ENCODE measurements at places on chromosomes 7 and 10.
A peak's percentile ranks its signal among the peaks of the same experiment; 100 is the strongest.

DNA sequence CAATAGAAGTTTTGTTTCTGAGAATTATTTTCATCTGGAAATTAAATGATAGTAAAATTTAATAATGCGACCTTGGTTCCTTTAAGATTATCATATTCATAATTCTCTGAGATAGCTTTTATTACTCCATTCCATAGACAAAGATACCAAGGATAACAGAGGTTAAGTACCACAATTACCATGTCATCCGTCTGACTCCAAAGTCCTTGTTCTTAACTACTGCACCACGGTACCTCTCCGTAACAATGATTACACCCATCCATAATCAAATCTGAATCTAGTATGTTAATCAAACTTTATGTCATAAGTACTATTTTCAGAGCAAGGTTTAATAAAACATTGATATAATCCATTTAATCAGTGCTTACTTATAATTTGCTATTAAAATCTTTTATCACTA, 8.4 kb downstream of the ZDHHC6 start:
- H3K27ac ChIP-seq, result no peak overlapping the region
- no peak for DNase-seq
- H3K36me3 ChIP-seq, result peaks cover 31% of the 10 kb centered on the region

GRCh38 chr10:101136007-101136707, 5.1 kb downstream of the TLX1 start:
- H3K36me3 ChIP-seq, result no peaks in the 10 kb centered on the region
- H3K4me1 ChIP-seq, result peaks cover 20% of the 10 kb centered on the region
- H3K27me3 ChIP-seq, result peaks cover 82% of the 10 kb centered on the region
- H3K4me3 ChIP-seq, result no peak overlapping the region
- no peak for DNase-seq

DNA sequence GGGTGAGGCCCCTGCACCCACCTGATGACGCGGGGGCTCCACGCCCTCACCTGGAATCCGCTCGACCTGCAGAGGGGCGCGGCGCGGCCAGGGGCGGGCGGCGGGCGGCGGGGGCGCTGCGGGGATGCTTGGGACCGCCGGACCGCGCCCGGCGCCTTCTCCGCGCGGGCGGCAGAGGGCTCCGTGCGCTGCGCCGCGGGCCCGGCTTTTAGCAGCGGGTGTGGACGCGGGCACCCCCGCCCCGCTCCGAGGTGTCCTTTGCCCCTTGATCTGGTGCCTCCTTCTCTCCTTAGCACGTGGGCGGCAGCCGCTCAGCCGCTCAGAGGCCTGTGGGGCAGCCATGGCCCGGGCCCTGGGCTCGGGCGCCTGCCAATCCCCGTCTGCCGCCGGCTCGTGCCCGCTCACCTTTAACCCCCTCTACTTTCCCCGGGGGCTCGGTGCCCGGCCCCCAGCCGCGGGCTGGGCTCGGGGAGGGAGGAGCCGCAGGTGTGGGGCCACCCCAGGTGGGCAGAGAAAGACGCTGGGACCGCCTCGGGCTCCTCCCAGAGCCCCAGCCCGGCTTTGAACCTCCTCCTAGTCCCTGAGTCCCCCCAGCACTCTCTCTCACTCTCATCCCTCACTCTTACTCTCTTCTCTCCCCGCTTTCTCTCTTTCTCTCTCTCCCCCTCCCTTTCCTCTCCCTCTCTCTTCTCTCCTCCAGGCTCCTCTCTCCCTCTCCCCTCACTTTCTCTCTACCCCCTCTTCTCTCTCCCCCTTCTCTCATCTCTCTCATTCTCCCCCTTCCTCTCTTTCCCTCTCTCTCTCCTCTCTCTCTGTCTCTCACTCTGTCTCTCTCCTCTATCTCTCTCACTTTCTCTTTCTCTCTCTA, 19.7 kb upstream of the VPS37D start:
- no peaks in the 10 kb centered on the region for H3K36me3 ChIP-seq
- peaks cover 14% of the 10 kb centered on the region for H3K4me1 ChIP-seq
- DNase-seq, result no peak
- H3K4me3 ChIP-seq, result peak overlapping the region; percentile 15
- H3K27me3 ChIP-seq, result peaks cover 51% of the 10 kb centered on the region

GRCh38 chr7:131961054-131961680, 404.7 kb upstream of the PODXL start:
- no peak overlapping the region for H3K27ac ChIP-seq
- H3K36me3 ChIP-seq, result no peaks in the 10 kb centered on the region
- no peaks in the 10 kb centered on the region for H3K27me3 ChIP-seq

GRCh38 chr7:101924171-101924570, 106.7 kb downstream of the CUX1 start:
- no peak overlapping the region for H3K27ac ChIP-seq
- H3K4me1 ChIP-seq, result peaks cover 4% of the 10 kb centered on the region
- no peaks in the 10 kb centered on the region for H3K27me3 ChIP-seq
- DNase-seq, result no peak
- peaks cover 2% of the 10 kb centered on the region for H3K36me3 ChIP-seq
- no peak overlapping the region for H3K4me3 ChIP-seq

DNA sequence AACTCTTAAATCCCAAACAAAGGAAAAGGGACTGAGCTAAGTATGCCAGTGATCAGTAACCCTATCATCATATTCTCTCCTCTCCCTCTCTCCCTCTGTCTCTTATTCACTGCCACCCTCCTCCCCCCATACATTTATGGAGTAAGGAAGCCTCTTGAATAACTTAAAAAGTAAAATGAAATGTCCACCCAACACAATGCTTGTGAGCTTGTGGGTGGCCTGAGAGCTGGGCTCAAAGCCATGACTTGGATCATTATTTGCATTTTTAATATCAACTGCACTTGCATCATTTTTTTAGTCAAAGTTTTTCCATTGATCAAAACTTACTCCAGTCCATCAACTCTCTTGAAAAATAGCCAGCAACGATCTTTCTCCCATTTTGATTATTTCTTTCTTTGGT, 46.8 kb downstream of the FAM107B start:
- no peak overlapping the region for H3K27ac ChIP-seq
- peaks cover 7% of the 10 kb centered on the region for H3K36me3 ChIP-seq
- peaks cover 12% of the 10 kb centered on the region for H3K4me1 ChIP-seq
- H3K27me3 ChIP-seq, result no peaks in the 10 kb centered on the region
- H3K4me3 ChIP-seq, result no peak overlapping the region

- no peaks in the 10 kb centered on the region for H3K27me3 ChIP-seq
- H3K27ac ChIP-seq, result no peak overlapping the region
- no peak overlapping the region for H3K4me3 ChIP-seq
- no peak for DNase-seq
- no peaks in the 10 kb centered on the region for H3K4me1 ChIP-seq
These were observed 200.2 kb upstream of the SEMA3E start for GRCh38 chr7:83849131-83849530.

GRCh38 chr7:11191574-11192220, 218.0 kb downstream of the PHF14 start:
- no peak overlapping the region for H3K4me3 ChIP-seq
- H3K27me3 ChIP-seq, result peaks cover 13% of the 10 kb centered on the region
- DNase-seq, result no peak

- H3K36me3 ChIP-seq, result peaks cover 19% of the 10 kb centered on the region
- no peak overlapping the region for H3K27ac ChIP-seq
- H3K4me3 ChIP-seq, result no peak overlapping the region
These were observed 69.4 kb upstream of the OGDHL start for GRCh38 chr10:49831352-49832035.

GRCh38 chr10:680146-680545, 9.3 kb downstream of the DIP2C start:
- DNase-seq, result no peak
- no peaks in the 10 kb centered on the region for H3K36me3 ChIP-seq
- peaks cover 4% of the 10 kb centered on the region for H3K27me3 ChIP-seq
- no peak overlapping the region for H3K27ac ChIP-seq

- peaks cover 91% of the 10 kb centered on the region for H3K4me1 ChIP-seq
- peak overlapping the region; percentile 64 for H3K4me3 ChIP-seq
- peaks cover 87% of the 10 kb centered on the region for H3K36me3 ChIP-seq
- peak overlapping the region; percentile 89 for H3K27ac ChIP-seq
These were observed 44.9 kb downstream of the IKZF1 start for GRCh38 chr7:50349399-50349798.

DNA sequence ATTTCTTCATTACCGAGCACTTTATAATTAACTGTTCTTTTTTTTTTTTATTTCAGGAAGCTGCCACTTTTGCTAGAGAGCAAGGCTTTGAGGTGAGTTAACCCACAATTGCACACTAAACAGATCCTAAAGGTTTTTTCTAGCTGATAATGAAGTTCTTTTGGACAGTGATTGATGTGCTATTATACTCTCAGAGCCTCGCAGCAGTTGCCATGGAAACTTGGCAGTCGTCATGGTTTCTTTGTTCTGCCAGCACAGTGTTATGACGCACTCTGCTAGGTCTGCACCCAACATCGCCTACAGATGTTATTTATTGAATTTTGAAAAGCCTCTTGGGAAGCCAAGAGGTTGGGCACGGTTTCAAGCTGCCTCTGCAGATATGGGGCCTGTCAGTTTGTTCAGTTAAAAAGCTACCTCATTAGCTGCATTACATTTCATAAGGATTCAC, 237.2 kb upstream of the KAT6B start:
- peak; percentile 89 for DNase-seq
- no peaks in the 10 kb centered on the region for H3K27me3 ChIP-seq
- peak overlapping the region; percentile 59 for H3K27ac ChIP-seq
- H3K36me3 ChIP-seq, result peaks cover 10% of the 10 kb centered on the region
- peaks cover 53% of the 10 kb centered on the region for H3K4me1 ChIP-seq

GRCh38 chr7:49791088-49791741, 17.8 kb downstream of the VWC2 start:
- H3K4me1 ChIP-seq, result no peaks in the 10 kb centered on the region
- no peaks in the 10 kb centered on the region for H3K36me3 ChIP-seq
- no peaks in the 10 kb centered on the region for H3K27me3 ChIP-seq
- no peak for DNase-seq
- no peak overlapping the region for H3K4me3 ChIP-seq
- H3K27ac ChIP-seq, result no peak overlapping the region

- no peak overlapping the region for H3K27ac ChIP-seq
- no peak for DNase-seq
- H3K36me3 ChIP-seq, result peaks cover 21% of the 10 kb centered on the region
- peaks cover 62% of the 10 kb centered on the region for H3K4me1 ChIP-seq
- no peaks in the 10 kb centered on the region for H3K27me3 ChIP-seq
These were observed 40.0 kb downstream of the VOPP1 start for GRCh38 chr7:55532150-55532917.

DNA sequence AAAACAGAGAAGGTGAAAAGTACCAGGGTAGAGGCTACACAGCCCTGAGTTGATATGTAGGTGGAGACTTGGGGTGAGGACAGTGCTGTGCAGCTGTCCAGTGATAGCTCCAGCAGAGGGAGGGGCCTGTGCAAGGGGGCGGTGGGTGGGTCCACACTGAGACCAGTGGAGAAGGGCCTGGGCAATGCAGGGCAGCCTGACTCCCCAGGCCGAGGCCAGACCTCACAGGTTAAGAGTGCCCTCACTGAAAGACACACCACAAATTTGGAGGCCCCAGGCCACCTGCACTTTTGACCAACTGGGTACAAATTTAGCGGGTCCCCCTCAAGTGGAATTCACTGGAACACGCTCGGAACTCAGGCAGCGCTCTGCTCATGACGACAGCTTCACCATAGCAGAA, 6.7 kb upstream of the RASGEF1A start:
- DNase-seq, result no peak
- peaks cover 2% of the 10 kb centered on the region for H3K4me1 ChIP-seq
- no peak overlapping the region for H3K4me3 ChIP-seq
- H3K27me3 ChIP-seq, result peaks cover 62% of the 10 kb centered on the region

DNA sequence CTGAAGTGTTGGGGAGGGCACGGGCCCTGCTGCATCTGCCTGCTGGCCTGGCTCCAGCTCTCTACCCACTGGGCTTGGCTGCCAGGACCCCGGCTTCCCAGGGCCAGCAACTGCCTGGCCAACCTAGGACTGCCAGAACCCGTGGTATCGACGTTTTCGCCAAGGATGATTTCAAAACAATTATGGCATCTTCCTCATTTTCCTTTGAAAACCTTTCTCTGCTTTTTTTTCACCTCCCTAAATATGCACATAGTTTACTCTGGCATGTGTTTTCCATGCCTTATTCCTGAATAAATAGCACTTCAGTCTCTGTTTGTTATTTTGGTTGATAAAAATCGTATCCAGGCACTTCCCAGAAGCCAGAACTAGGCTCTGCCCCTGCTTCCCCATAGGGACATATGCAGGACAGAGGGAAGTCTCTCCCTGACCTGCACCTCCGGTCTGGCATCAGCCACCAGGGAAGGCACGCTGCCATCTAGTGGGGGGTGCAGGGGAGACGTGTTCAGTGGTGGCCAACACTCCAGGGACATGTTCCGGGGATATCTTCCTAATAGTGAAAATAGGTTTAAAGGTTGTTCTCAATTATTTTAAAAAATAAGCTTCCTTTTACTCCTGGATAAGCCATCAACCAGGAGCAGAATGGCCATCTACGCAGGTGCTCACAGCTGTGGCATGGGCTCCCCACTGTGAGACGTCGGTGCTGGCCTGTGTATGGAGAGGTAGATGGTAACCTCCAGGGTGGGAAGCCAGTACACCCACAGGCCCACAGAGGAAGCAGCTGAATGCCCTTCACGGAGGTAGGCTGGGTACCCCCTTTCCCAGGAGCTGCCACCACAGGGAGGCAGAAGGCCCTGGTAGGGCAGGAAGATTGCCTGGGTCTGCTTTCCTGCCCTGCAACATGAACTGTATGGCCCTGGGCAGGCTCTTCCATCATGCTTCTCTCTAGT, 30.7 kb upstream of the ANTXRL start:
- H3K4me1 ChIP-seq, result peaks cover 10% of the 10 kb centered on the region
- H3K27me3 ChIP-seq, result no peaks in the 10 kb centered on the region
- H3K4me3 ChIP-seq, result no peak overlapping the region
- peak; percentile 59 for DNase-seq
- H3K36me3 ChIP-seq, result peaks cover 36% of the 10 kb centered on the region

- DNase-seq, result no peak
- peaks cover 35% of the 10 kb centered on the region for H3K27me3 ChIP-seq
- no peaks in the 10 kb centered on the region for H3K36me3 ChIP-seq
- H3K27ac ChIP-seq, result no peak overlapping the region
These were observed 1.1 kb downstream of the ITGA8 start for GRCh38 chr10:15718694-15719048.

- peaks cover 5% of the 10 kb centered on the region for H3K4me1 ChIP-seq
- no peak overlapping the region for H3K27ac ChIP-seq
- no peaks in the 10 kb centered on the region for H3K36me3 ChIP-seq
These were observed 51.6 kb downstream of the PRLHR start for GRCh38 chr10:118543714-118544400.

DNA sequence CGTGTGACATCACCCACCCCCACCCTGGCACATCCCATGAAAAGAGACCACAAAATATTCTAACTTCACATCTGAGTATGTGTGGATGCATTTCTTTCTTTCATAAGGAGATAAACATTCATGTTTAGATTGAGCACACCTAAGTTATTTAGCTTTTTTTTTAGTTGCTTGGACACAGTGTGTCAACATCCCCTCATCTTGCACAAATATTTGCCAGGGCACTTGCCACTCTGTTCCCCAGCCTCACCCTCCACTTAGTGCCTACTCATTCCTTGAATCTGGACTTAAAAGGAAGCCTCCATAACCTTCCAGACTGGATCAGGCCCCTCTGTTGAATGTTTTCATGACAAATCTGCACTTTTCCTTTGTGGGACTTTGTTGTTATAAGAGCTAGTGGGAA, 338.9 kb upstream of the IGFBP3 start:
- no peaks in the 10 kb centered on the region for H3K4me1 ChIP-seq
- no peak overlapping the region for H3K27ac ChIP-seq
- H3K27me3 ChIP-seq, result no peaks in the 10 kb centered on the region

Data from activated CD8-positive, alpha-beta T cell treated with anti-CD3 and anti-CD28 coated beads, Interleukin-2, amount 10 ng/mL, durations not matched to agents 7 days and 5 days (primary cell).